Hematopoietic multipotent progenitor cell treated with erythropoietin and hydrocortisone succinate and interleukin-3 and kit ligand, for 4 days (in vitro differentiated cells): ENCODE measurements at places on chromosomes 11 and 22.
A peak's percentile ranks its signal among the peaks of the same experiment; 100 is the strongest.

- peak; percentile 82 for DNase-seq
Measured at GRCh38 chr22:38176170-38176741, 5.4 kb downstream of the PLA2G6 start.

DNA sequence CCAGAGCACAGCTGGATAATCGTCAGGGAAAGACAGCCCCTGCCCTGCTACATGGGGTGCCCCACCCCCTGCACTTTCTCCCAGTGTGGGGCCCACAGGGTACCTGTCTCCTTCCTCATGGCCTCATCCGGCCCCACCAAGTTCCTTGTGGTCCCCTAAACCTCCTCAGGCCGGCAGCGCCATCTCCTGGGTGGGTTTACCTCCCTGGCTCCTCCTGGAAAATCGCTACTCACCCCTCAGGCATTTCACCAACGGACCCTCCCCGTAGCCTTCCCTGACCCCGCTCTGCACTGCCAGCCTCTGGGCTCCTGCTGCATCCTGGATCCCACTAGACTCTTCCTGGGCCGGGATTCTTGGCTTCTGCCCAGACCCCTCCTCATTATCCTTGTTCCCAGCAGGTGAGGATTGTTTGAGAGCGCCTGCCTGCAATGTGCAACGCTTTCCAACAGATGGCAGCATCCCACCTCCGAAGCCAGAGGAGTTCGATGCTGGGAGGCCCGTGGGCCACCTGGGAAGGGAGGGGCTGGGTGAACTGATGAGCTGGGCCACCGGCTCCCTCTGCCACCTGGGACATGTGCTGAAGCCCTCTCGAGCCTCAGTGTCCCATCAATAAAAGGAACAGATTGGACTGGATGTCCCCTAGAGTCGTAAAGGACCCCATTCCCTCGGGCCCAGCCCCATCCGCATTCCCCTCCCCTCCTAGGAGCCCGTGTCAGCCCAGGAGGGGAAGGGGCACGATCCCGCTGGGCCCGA is 44.2 kb upstream of the TTLL12 start:
- peak; percentile 81 for DNase-seq

GRCh38 chr11:123045101-123045500 is 16.8 kb downstream of the HSPA8 start:
- no peak for DNase-seq

DNA sequence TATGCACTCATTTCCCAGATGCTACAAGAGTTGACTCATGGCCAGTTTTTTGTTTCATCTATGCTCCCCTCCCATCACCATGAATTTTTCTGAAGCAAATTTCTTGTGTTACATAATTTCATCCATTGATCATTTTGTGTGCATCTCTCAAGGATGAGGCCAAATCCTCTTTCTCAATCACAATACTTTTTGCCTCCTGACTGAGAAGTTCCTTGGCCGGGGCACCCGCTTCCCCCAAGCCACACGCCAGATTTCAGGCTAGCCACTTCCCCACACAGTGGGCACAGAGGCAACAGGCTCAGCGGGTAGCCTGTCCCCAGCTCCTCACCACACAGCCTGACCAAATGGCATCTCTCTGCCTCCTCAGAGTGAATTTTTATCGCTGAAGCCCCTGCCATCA is 9.8 kb upstream of the DSCAML1 start:
- no peak for DNase-seq

DNA sequence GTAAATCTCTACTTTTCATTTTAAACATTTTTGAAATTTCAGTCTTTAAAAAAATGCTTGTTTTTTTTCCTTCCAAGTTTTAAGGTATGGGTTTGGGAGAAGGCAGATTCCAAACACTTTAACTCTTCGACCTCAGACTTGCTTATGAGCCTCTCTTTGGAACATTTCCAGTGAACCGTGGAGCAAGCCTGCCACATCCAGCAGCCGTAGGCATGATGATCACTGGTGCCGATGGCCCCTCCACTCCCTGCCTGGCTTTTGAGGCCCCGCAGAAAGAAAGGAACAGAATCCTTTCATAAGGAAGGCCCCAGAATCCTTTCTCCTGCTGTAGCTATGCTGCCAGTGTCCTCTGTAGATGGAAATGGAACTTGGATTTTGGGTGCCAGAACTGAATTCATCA is 50.7 kb downstream of the BMAL1 start:
- DNase-seq, result no peak

DNA sequence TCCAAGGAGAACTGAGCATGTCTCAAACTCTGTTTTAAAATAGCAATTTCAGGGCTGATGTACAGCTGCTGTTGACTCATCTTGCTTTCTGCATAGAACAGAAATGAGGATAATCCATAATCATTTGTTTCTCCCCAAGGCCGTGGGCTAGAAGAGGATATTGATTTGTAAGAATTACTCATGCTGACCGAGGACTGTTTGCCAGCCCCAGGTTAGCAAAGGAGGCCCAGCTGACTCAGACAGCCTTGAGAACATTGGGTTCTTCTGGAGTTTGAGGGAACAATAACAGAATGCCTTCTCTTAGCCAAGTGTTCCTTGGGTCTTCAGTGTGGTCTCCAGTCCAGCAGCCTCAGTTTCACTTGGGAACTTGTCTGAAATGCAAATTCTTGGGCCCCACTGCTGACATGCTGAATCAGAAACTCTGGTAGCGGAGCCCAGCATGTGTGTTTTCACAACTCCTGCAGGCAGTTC is 92.0 kb downstream of the ZC3H12C start:
- DNase-seq, result no peak

GRCh38 chr11:61109671-61110070 is 7.4 kb downstream of the CD5 start:
- DNase-seq, result no peak

- DNase-seq, result no peak
Measured at GRCh38 chr11:82936261-82936660, 34.7 kb downstream of the DDIAS start.

GRCh38 chr11:1668911-1669473 is 28.0 kb upstream of the KRTAP5-6 start:
- no peak for DNase-seq

DNA sequence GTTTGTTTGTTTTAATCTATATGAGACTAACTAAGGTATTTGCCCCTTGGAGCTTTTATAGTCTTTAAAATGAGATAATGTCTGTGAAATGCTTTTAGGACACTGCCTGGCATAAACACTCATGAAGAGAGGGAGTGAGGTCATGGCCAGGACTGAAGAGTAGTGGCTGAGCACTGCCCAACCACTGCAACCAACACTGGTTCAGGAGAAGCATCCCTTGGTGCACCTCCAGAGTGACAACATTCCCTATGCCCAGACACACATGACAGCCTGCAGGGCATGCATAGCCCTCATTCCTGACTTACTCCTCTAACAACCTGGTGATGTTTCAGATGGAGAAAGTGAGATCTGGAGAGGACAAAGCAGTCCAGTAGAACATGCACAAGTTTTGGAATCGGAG is 36.1 kb downstream of the ME3 start:
- no peak for DNase-seq

GRCh38 chr11:35787013-35787504 is 124.5 kb downstream of the TRIM44 start:
- no peak for DNase-seq

- peak; percentile 86 for DNase-seq
Measured at GRCh38 chr11:112113539-112114457, 27.1 kb downstream of the SDHD start.

- DNase-seq, result no peak
Measured at GRCh38 chr11:816433-816779, 2.3 kb upstream of the PNPLA2 start.

- DNase-seq, result no peak
Measured at GRCh38 chr11:45078236-45079074, 68.0 kb upstream of the PRDM11 start.

DNA sequence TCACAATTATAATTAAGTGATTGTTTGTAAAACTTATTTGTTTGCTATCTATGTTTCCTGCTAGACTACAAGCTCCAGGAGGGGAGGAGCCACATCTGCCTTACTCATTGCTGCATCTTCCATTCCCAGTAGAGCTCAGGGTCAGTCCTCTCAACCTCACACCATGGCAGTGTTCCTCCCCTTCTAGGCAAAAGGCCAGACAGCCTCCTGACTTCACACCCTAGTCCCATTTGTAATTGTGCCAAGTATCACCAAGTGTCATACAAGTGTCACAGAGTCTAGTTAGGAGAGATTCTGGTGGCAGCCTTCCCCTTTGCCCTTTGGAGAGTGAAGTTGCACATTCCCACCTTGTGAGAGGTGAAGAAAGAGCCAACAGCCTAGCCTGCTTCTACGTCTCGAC is 490.4 kb downstream of the INSC start:
- DNase-seq, result no peak

DNA sequence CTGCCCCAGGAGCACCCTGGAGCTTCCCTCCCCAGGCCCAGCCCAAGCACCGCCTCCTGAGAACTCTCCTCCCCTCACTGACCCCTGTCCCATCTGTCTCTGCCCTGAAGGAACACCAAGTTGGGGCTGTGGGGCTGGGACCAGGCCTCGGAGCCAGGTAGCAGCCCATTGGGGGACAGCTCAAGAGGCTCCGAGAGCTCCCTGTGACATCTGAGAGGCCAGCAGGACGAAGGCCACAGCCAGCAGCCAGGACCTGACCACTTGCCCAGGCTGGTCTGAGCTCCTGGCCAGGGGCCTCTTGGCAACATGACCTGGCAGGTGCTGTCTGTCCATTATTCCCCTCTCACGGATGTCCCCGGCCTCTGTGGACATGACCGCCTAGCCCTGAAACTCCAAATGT is 33.7 kb downstream of the IGF2 start:
- DNase-seq, result no peak

DNA sequence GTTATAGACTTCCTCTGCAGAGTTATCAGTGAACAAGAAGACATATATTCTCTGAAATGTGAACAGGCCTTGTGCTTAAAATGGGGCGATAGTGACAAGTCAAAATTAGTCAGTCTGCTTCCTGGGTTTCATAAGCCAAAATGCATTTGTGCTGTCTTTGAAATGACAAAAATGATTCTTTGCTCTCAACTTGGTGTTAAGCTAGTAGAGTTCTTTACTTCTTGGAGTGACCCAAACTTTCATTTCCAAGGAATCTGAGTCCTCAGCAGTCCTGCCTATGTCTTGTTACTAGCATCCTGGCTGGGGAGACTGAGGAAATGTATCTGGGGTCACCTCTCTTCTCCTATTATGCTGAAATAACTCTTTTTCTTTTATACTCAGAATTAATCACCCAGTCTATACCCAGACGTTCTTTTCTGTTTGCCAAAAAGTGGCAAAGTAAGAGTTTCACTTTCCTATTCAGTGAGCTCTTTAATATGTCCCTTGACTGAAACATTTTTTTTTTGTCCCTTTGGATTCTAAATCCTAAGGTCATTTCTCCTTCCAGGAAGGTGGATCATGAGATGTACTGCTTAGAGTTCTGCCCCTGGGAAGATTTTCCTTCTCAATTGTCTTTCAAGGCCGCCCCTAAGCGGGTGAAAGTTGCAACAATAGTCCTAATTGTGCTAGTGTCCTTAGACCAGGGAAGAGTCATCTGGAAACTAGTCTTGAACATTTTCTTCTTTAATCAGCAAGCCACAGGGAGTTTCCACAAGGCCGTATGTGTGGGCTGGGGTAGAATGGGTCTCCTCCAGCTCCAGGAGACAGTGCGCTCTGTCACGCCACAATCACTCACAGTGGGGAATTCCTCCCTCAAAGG is 53.0 kb upstream of the RDX start:
- peak; percentile 32 for DNase-seq

DNA sequence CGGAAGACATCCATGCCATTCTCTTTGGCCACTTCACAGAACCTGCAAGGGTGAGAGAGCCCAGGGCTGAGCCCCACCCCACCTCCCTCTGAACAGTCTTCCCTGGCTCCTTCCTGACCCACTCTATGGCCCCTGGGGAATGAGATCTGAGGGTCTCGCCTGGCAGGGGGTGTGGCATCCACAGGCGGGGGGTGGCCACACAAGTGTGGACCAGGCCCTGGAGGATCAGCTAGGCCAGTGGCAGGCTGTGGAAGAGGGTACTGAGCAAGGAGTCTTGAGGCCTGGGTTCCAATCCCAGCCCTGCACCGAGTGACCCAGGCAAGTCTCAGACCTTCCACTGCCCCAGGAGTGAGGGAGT is 5.6 kb upstream of the LRFN4 start:
- DNase-seq, result no peak

DNA sequence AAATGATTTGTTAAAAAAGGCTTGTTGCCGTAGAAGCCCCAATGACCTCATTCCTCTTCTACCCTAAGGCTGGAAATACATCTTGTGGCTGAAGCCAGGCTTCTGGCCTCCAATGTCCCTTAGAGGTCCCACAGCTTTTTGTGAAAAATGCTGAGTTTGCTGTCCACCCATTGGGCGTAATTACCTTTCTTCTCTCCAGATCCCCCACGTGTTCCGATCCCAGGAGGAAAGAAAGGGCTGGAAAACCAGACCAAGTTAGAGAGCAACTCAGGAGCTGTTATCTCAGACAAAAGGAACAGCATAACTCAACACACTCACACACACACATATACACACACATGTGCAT is 154.2 kb downstream of the MIAT start:
- no peak for DNase-seq

- DNase-seq, result no peak
Measured at GRCh38 chr11:6656936-6657335, 1.3 kb upstream of the DCHS1 start.

- DNase-seq, result no peak
Measured at GRCh38 chr11:28269586-28269985, 161.4 kb downstream of the METTL15 start.

GRCh38 chr22:28710576-28711191 is 30.9 kb downstream of the CHEK2 start:
- DNase-seq, result no peak

GRCh38 chr11:16611926-16612565 is 126.4 kb upstream of the C11orf58 start:
- DNase-seq, result no peak

- DNase-seq, result no peak
Measured at GRCh38 chr22:37476389-37477329, 9.5 kb downstream of the MFNG start.

DNA sequence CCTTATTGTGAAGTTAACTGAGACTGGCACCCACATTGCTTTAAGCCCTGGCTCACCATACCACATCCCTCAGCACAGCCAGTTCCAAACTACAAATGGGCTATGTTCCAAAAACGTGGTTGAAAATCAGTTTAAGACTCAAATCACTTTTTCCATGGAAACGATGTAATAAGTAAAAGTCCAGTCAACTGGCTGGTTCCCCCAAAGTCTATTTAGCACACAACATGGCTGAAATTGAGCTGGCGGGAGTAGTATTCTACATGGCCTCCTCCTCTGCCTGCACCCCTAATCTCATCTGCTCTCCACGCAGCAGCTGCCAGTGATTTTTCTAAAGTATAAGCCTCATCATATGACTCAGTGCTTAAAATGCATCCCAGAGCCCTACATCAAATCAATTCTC is 40.9 kb upstream of the BIRC3 start:
- no peak for DNase-seq

DNA sequence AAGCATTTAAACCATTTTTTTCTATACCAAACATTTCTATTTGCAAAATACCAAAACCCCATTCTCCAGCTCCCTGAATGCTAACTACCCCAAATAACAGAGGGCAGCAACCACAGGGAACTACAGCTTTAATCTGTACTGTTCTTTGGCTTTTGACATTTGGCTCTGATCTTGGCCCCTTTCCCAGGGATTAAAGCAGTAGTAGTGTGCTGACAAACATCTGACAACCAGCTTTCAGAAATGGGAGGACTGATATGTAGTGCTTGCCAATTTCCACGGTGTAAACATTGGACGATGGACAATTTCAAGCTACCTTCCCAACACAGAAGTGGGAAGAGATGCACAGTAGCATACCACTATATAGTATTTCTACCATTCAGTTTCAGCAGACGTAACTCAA is 88.4 kb upstream of the TEAD1 start:
- no peak for DNase-seq
